Omental fat pad (tissue), 4 donors: ENCODE measurements at places on chromosomes 2 and 18.

GRCh38 chr2:8586457-8587051, 95.3 kb upstream of the ID2 start:
- no peak for DNase-seq

DNA sequence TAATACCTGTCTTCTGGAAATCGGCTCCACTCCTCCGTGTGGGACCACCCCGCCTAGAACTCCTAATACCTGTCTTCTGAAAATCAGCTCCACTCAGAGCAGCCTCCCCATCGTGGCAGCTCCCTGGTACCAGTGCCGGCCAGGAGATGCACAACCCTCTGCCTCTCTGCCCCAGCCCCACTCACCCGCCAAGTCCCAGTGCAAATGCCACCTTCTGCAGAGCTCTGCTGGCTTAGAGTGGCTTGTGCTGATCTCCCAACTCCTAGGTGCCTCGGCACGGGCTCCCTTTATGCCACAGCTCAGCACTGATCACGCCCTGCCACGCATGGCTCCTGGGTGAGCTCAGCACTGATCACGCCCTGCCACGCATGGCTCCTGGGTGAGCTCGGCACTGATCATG, 258.5 kb downstream of the HDAC4 start:
- DNase-seq, result no peak

- no peak for DNase-seq
These were observed 579.2 kb downstream of the BCL11A start for GRCh38 chr2:59974051-59974766.

DNA sequence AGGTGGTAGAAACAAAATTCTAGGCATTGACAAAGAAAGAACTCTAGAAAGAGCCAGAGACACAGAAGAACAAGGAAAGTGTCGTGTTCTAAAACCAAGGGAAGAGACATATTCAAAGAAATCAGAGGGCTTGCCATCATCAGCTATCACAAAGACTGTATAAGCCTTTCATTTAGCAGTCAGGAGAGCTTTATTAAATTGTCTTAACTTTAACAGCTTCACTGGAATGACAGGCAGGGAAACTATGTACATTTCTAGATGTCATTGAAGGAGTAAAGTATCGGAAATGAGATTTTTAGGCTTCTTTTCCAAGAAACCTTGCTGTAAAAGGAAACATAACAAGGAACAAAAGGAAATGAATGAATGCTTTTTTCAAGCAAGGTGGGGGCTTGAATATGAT, 15.8 kb downstream of the KYNU start:
- no peak for DNase-seq

DNA sequence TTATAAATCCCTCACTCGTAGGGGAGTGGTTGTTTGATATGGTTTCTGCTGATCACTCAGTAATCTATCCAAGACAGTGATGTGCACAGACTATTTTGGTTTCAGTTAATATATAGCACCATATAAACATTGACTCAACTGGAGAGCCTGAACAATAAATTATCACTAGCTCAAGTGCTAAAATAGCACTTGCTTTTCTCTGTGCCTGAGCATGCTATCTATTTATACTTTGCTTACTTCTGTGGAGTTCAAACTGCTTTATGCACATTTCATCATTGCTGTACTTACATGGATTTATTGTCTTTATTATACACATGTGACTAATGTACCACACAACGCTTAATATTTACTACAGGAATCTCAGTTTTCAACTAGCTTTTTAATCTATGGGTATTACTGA, 133.6 kb downstream of the BCL2 start:
- no peak for DNase-seq

DNA sequence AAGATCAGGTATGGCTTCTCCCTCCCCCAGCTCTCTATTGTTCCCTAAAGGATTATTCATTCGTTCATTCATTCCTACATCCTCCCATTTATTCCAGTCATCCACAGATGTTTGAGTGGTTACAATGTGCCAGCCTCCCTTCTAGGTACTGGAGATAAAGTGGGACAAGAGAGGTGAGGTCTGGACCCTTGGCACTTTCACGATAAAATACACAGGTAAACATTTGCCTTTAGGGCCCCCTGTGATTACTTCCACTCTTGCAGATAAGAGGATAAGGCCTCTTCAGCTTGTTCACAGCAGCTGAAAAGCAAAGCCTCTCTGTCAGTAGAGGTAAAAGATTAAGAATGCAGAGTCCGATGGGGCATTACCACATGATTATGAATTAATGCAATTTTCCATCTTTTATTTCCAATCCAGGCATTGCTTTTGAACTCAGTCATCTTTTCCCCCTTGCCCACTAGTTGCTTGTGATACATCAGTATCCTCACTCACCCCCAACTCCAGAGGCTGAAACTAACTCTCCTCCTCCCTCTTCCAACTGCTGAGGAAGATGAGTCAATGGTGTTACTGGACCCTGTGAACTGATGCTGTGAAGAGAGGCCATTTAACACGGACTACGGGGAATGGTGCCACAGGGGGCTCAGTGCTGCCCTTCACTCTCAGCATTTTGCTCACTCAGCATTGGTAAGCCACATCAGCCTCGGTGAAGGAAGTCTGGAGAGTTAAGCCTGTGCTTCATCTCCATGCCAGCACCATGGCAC, 1.1 kb upstream of the DPP4 start:
- DNase-seq, result no peak

DNA sequence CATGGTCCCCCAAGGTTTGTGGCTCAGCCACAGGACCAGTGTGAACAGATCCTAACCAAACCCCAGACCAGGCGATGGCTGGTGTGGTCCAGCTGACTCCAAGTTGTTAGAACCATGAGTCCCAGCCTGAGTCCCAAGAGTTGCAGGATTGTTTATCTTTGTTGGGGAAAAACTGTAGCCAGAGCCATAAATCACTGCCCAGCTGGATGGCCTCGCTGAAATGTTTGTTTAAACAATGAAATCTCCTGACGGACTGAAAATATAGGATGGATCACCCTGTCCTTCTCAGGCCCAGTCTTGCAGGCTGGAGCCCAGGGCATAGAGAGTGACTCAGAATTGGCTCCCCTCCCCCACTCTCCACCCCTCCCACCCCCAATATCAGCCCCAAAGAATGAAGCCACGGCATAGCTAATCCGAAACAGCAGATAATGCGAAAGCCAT, 36.4 kb downstream of the PKDCC start:
- no peak for DNase-seq

DNA sequence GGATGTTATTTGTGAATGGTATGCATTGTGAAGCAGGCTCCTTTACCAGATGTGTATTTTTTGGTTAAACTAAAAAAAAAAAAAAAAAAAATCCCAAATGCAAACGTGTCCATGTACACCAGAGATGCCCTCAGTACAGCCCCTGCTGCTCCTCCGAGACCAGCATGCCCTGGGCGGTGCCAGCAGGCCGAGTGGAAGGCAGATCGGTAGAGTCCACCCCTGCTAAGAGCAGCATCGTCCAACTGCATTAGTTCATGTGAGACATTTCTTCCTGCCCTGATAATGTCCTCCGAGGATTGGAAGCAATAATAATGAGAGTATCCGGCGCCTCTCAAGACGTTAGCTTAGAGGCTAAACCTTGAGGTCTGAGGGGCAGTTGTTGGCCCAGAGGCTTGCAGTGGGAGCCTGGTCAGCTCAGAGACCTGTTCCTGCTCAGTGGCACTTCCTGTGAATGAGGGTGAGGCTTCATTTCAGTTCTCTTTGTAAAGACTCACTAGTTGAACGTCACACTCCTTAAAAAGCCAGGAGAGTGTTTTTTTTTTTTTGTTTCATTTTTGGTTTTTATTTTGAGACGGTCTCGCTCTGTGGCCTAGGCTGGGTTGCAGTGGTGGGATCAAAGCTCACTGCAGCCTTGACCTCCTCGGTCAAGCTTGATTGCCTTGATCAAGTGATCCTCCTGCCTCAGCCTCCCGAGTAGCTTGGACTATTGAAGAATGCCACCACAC, 5.6 kb downstream of the SLC66A3 start:
- no peak for DNase-seq

GRCh38 chr2:19120181-19120580, 238.2 kb downstream of the OSR1 start:
- no peak for DNase-seq

DNA sequence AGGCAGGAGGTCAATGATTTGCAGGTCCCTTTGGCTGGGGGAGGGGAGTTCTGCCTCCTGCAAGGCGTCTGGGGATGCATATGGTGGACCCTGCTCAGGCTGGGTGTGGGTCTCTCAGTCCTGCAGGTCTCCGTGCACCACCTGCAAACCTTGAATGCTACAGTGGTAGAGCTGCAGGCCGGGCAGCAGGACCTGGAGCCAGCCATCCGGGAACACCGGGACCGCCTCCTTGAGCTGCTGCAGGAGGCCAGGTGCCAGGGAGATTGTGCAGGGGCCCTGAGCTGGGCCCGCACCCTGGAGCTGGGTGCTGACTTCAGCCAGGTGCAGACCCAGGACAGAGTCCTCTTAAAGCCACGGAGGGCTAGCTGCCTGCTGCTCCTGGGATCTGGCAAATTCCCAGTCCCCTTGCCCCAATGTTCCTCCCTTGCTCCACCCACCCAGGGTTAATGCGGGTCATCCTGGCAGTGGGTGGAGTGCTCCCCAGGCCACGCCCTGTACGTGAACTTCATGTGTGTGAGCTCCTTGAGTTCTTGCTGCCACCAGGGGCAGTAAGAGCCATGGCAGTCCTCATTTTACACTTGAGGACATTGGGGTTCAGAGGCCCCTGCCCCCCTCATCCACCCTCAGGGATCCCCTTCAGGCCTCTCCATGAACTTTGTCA, 3.1 kb downstream of the PROM2 start:
- no peak for DNase-seq

- DNase-seq, result no peak
These were observed 135.0 kb downstream of the ALK start for GRCh38 chr2:29786361-29786760.

- no peak for DNase-seq
These were observed 186.4 kb downstream of the TNS1 start for GRCh38 chr2:217816396-217816869.

- no peak for DNase-seq
These were observed 83.1 kb downstream of the EIPR1 start for GRCh38 chr2:3294493-3294892.

GRCh38 chr18:2840521-2840920, 6.3 kb upstream of the EMILIN2 start:
- DNase-seq, result no peak

DNA sequence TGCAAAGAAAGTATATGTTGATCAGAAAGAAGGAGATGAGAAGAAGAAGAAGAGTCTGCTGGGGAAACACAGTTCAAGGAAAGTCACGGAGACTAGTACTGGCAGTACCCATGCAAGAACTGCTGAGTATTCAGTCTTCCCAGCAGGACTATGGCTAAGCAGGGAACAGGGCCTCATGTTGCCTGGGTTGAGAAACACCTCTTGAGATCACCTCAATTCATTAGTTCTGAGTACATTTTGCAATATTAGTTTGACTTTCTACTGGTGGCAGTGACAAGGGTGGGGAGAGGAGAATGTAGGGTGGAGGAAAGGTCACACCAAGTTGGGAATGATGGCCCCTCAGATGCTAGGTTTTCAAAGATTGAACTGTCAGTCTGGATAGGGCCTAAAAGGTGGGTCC, 50.5 kb downstream of the MRPL33 start:
- no peak for DNase-seq

DNA sequence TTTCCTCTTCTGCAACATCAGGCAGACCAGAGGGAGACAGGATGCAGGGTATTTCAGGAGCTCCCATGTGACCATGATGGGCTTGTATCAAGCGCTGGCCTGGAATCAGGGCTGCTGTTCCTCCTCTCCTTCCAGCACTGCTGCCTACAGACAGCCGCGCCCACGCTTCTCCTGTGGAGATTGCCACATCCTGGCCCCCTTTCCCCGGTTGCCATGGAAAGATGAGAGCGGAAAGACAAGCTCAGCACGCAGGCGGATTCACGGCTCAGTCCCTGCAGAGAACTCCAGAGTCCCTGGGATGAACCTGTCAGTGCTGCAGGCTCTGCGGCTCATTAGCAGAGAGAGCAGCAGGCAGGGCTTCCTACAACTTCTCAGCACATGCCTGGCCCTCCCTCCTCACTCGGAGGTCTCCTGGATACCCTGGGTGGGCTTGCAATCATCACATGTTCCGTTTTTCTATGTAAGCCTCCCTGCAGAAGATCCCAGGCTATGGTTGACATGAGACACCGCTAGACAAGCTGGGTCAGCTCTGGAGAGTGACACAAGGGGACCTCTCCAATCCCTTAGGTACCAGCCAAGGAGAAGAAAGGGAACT, 497.8 kb upstream of the MYT1L start:
- no peak for DNase-seq

- DNase-seq, result no peak
These were observed 70.6 kb downstream of the EMILIN2 start for GRCh38 chr18:2917259-2918047.

- DNase-seq, result no peak
These were observed 3.6 kb downstream of the PCYOX1 start for GRCh38 chr2:70261501-70261900.

DNA sequence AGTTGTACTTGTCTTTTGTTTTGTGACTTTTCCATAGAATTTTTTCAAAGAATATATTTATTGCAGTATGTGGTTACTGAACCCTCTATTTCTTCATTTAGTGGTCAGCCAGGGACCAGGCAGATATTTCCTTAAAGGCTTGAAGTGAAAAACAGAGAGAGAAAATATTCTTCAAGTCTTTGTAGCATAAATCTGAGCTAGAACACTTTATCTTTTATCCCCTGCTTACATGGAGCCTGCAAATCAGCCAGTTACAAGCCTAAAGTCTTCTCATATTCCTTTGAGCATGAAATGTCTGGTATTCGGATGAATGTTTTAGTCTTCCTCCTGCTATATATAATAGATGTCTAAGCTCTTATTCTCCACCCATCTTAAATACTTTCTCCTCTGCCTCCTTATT, 1557.5 kb upstream of the ACVR2A start:
- DNase-seq, result no peak

- DNase-seq, result no peak
These were observed 91.5 kb upstream of the RGPD4 start for GRCh38 chr2:107735201-107735600.

GRCh38 chr2:190409616-190410015, 1.5 kb downstream of the MFSD6 start:
- DNase-seq, result no peak

DNA sequence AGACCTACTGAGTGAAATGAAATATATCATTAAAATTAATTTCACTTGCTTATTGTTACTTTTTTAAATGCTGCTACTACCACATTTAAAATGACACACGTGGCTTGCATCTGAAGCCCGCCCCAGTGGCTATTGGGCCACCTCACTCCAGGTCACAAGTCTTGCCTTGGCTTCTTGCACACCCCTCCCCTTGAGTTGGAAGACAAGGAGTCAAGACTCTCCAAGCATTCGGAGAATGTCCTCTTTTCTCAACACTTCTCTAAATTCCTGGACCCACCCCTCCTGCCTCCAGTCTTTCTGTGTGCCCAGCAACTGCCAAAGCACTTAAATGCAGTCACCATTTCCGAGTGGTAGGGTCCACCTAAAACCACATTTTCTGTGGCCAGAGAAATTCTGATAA, 73.4 kb downstream of the ZBTB7C start:
- no peak for DNase-seq

- no peak for DNase-seq
These were observed 769.2 kb upstream of the FAM98A start for GRCh38 chr2:34368304-34368703.

- no peak for DNase-seq
These were observed 368.7 kb upstream of the RAB6C start for GRCh38 chr2:129610766-129611165.

- no peak for DNase-seq
These were observed 2119.8 kb upstream of the CELF4 start for GRCh38 chr18:39685303-39685902.

GRCh38 chr2:106180602-106181001, 13.5 kb downstream of the UXS1 start:
- DNase-seq, result no peak

GRCh38 chr2:7004636-7005035, 87.4 kb downstream of the RNF144A start:
- no peak for DNase-seq

GRCh38 chr18:7034924-7035323, 82.7 kb downstream of the LAMA1 start:
- DNase-seq, result no peak
